ENCODE measurements at places on chromosomes 6 and 20.

DNA sequence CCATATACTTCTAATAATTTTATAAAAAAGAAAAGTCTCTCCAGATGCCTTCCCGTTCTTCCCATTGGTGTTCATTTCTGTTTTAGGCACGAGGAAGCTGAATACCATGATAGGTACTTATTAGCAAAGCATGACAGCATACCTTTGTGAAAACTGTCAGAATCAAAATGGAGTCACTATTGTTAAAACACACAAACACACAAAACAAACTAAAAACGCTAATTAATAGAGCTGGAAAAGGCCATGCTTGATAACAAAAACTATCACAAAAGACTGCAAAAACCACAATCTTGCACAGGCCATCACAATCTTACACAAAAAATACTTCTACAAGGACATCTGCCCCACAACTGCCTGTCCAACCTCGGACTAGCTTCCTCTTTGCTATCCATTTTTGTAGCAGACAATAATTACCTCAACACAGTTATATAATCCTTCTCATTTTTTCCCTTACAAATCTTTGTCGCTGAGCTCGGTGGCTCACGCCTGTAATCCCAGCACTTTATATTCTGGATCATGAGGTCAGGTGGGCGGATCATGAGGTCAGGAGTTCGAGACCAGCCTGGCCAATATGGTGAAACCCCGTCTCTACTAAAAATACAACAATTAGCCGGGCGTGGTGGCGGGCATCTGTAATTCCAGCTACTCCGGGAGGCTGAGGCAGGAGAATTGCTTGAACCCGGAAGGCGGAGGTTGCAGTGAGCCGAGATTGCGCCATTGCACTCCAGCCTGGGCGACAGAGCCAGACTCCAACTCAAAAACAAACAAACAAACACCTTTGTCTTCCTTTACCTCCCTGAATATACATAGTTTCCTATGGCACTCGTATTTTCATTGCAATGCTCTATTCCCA, 3.2 kb upstream of the ABT1 start:
- no peak for DNase-seq

- no peak for DNase-seq
Measured at GRCh38 chr20:57034001-57034400, 232.4 kb downstream of the BMP7 start.

- DNase-seq, result peak; percentile 96
Measured at GRCh38 chr6:14660806-14661579, 543.4 kb downstream of the CD83 start.

DNA sequence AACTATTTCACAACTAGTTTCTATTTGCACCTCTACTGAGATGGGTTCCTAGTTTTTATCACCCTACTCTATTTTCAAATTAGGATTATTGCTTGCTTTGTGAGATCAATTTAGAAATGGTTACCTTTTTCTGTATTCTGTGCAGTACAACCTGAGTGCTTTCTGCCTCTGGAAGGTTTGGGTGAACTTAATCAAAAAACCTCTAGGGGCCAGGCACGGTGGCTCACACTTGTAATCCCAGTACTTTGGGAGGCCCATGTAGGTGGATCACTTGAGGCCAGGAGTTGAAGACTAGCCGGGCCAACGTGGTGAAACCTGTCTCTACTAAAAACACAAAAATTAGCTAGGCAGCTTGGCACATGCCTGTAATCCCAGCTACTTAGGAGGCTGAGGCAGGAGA, 63.3 kb downstream of the SCAF8 start:
- no peak for DNase-seq

DNA sequence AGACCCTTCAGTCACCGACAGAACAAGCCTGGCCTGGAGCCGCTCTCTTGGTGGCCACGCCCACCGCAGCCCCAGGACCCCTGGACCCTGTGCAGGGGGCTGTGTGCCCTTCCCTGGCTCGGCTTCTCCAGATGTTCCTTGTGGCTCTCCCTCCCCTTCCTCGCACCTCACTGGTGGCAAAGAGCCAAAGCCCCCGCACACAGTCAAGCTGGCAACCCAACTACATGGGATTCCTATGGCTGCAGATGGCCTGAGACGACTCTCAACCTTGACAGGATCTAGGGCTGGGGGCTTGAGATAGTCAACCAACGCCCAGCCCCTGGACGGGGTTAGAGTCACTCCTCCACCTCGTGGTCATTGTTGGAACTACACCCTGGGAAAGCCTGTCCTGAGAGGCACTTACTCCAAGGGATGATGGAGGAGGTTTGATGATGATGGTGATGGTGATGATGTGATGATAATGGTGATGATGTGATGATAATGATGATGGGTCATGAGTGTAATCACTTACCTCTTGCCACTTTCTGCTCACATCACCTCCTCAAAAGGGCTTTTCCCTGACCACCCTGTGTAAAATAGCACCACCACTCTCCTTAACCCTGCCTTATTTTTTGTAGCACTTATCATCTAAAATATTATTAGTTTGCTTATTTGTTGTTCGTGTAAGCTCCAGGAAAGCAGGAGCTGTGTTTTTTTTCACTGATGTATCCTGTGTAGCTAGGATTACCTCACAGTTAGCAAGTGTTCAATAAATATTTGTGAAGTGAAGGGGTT, 278.4 kb downstream of the LRFN2 start:
- DNase-seq, result peak; percentile 38

GRCh38 chr6:155449450-155450239, 6.0 kb downstream of the NOX3 start:
- no peak for DNase-seq

- DNase-seq, result no peak
Measured at GRCh38 chr20:50838707-50839385, 44.0 kb downstream of the BCAS4 start.

- no peak for DNase-seq
Measured at GRCh38 chr20:50913690-50914375, 17.4 kb downstream of the ADNP start.

DNA sequence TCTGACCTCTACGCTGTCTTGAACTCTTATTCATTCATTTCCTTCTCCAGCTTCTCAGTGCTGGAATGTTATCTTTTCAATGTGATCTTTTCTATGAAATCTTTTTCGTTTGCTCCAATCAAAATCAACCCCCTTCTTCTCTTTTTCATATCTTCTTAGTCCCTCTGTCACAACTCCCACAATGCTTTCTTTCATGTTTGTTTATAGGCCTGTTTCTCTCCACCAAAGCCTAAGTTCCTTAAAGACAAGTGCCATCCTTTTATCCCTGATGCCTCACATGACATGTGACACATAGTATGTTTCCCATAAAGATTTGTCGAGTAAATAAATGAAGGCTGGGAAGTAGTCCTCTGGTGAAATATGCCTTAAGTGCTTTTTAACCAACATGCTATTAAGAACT, 38.1 kb downstream of the CRYBG1 start:
- no peak for DNase-seq

GRCh38 chr20:57699395-57699794, 10.4 kb downstream of the PMEPA1 start:
- no peak for DNase-seq

GRCh38 chr6:154653385-154653784, 79.8 kb upstream of the SCAF8 start:
- DNase-seq, result no peak

GRCh38 chr6:52922161-52922560, 12.7 kb upstream of the GSTA3 start:
- no peak for DNase-seq

DNA sequence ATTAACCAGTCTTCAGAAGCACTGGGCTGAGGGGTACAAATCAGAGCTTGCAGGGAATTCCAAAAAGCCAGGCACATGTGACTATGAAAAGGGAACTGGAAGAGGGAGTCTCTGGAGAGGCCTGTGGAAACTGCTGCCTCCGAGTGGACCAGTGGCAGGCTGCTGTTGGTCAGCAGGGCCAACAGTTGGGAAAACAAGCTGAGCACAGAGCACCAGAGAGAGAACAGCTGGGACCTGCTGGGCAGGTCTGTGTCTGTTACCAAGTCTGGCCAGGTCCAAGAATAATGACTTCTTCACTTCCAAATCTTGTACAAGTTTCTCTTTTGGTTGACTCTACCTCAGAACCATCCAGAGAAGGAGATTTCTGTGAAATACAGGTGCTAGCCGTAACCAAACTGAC, 81.4 kb downstream of the LIN28B start:
- no peak for DNase-seq

GRCh38 chr20:32252189-32252588, 25.3 kb upstream of the KIF3B start:
- DNase-seq, result no peak

DNA sequence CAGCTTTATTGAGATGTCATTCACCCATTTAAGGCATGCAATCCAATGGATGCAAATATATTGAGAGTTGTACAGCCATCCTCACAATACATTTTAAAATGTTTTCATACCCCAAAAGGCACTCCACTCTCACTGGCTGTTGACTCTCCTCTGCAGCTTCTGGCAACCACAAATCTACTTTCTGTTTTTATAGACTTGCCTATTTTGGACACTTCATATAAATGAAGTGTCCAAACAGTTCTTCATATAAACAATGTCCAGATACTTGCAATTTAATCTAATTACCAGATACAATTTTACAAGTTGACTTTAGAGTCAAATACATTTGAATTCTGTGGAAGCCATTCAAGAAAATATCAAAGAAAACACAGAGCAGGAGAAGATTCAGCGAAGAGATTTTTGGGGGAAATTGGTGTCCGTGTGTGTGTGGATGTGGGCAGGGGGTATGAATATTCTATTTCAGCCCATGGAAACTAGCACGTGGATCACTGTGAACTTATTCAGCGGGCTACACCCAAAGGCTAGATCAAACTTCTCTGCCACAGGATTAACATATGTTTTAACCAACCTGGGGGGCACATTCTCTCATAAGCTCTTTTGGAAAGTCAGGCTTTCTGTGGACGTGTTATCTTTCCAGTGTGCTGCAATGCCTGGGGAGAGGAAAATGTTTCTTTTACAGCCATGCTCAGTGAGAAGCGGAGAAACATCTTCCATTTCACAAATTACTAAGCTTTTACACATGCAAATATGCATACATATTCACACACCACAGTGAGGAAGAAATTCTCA, 73.9 kb downstream of the PLG start:
- no peak for DNase-seq

DNA sequence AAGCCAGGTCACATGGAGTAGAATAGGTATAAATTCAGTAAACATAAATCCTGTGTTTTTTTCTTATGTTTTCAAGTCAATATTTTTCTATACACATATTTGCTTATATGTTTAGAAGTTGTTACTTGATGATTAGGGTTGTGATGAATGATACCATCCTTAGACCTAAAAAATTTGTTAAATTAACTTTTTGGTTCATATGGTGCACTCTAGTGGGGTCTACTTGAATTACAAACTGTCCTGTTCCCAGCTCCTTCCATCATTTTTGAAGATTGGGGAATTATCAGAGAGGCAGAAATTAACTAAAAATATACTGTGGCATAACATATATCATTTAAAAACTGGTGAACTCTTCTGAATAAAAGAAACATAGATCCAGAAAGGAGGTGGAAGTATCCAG, 48.3 kb upstream of the RIPPLY2 start:
- no peak for DNase-seq
